Mucosa of gallbladder (tissue), 1 donor: ENCODE measurements at places on chromosomes 6 and 20. TPM values are rescaled to one million over a fixed set of nuclear protein-coding genes. Genes with fewer than 3 reads are reported as not detected.

Gene TRIM31
- total RNA-seq: 3.1 TPM

Gene SNAP25
- 4.3 TPM for total RNA-seq

Gene BTBD3
- total RNA-seq: 33.6 TPM

GRCh38 chr6:102732898-102733297 lies 1339.4 kb downstream of the GRIK2 start:
- DNase-seq: no peak

DNA sequence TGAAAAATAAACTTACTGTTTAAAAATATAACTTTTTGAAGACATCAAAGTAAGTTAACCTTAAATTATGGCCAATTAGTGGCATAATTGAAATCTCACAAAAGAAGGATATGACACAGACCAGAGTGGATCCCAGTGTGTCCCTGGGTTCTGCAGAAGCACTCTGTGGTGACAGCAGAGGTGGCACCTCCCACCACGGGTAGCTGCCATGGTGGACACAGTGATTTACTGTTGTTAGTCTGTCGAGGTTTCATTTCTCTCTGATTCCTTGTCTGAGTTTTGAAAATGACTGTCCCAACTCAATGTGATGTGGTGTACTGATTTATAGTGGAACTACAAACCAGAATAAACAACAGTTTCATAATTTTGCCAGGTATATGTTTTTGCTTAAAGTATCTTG lies 76.5 kb downstream of the TULP4 start:
- DNase-seq: no peak

DNA sequence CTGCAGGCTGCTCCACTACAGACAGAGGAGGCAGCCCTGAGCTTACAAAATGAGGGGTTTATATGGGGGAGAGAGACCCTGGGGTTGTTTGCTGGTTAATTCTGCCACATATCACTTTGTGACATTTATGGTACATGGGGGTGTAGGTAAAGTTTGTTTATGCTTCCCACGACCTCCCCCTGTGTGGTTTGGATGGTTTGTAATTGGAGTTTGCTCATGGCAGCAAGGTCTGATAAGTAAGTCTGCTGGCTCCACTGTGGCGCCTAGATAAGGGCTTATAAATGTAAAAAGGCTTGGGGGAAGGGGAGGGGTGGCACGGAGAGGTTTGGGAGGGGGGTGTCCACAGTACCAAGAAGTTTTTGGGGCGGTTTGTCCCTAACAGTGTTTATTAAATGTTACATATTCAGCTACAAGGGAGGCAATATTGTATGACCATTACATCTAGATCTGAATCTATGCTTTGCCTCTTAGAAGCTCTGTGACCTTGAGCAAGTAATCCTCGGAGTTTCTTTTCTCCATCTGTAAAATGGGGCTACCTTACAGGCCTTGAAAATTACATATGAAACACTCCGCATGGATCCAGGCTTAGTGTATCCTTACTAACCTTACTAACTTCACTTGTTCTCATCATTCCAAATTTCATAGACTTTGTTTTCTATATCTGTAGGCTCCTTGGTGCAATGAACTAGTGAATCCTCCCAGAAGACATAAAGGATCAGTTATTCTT lies 204.8 kb upstream of the NOX3 start:
- no peak for DNase-seq

DNA sequence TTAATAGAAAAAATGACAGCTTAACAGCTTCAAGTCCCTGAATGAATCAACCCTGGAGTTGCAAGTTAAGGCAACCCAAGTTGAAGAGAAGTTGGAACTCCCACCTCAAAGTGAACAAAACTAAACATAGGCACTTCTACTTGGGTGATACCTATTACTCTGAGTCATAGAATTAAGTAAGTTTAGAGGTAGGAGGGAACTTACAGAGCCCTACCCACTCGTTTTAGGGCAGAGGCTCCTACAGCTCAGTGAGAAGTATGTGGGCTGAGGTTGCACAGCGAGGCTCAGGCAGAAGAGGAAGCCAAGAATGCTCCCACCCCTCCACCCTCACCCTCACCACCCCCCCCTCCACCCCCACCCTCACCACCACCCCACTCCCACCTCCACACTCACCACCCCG lies 42.2 kb downstream of the NFATC2 start:
- DNase-seq: no peak

DNA sequence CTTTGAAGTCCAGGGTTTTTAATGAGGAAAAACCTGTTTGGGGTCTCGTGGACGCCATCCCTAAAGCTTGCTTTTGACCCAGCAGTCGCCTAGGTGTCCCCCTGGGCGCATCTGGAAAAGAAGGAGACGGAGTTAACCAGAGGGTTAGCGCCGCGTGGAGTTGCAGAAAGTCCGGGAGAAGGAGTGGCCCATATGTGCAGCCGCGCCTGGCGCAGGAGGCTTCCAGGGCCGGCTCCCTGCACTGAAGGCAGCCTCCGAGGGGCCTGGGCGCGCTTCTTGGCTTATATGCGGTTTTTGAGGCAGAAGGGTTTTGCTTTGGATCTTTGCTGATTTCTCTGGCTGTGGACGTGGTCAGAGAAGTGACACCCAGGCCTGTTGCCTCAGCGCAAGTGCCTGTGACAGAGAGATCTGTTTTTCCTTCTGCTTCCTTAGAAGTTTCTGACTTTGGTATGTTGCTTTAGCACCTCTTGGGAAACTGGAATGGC lies 987 bp downstream of the TMEM181 start:
- no peak for DNase-seq

- no peak for DNase-seq
Measured at GRCh38 chr6:134117409-134117808, 65.0 kb upstream of the SLC2A12 start.

GRCh38 chr20:6698056-6698455 lies 69.4 kb upstream of the BMP2 start:
- DNase-seq: peak; percentile 89

GRCh38 chr20:2879146-2879545 lies 5.9 kb downstream of the PTPRA start:
- no peak for DNase-seq

DNA sequence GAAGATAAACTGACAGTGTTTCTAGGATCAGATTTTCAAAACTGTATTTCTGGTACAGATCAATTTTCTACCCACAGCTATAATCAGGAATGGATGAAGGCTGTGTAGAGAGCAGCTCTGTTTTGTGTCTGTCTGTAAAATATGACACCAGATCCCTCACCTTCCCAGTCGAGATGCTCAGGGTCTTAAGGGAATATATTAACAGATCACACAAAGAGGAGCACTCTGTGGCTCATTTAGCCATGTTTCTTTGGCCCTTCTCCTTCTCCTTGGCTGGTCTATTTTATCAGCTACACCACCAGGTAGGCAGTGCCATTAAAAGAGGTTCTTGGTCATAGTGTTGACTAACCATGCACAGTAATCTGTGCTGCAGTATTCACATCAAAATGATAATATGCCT lies 82.6 kb downstream of the PREP start:
- no peak for DNase-seq

DNA sequence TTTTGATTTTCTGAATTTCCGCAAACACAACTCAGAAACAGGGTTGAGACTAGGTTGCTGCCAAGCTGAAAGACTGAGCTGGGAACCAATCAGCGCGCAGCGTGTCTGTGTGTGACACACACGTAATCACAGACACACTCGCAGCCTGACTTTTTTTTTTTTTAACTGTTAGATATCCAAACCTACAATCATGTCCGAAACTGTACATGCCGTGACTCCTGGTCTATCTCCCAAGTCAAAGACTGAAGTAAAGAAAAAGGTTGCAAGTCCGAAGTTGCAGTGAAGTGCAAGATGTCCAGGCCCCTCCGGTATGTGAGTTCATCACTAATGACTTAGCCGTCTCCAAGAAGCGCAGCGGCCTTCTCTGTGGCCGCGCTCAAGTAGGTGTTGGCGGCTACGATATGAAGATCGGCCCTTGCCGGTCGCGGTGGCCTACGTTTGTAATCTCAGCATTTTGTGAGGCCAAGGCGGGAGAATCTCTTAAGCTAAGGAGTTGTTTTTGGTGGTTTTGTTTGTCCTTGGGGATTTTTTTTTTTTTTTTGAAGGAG lies 108.2 kb downstream of the HFE start:
- peak; percentile 94 for DNase-seq
